Endothelial cell of umbilical vein (primary cell): ENCODE measurements at places on chromosomes 13 and 19. TPM values are rescaled to one million over a fixed set of nuclear protein-coding genes. Genes with fewer than 3 reads are reported as not detected.

DNA sequence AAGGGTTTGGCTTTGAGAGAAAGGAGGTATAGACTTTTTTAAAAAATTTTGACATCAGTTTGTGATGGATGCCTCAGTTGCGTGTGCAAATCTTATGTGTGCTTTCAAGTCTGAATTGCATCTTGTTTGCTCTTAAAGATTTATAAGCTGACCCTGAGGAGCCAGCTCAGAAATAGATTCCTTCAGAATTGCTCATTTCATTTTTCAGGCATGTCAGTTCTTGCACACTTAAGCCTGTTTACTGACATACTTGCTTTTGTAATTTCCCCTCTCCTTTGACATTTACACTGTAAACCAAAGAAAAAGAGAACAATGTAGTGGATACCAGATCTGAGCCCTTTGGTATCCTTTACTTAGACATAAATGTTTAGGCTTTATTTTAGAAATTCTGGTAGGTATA lies 87.6 kb downstream of the RNF17 start:
- no peaks in the 10 kb centered on the region for H3K4me1 ChIP-seq
- H3K4me3 ChIP-seq, result no peak overlapping the region
- H3K27me3 ChIP-seq, result no peaks in the 10 kb centered on the region
- no peak for DNase-seq
- H3K36me3 ChIP-seq, result no peaks in the 10 kb centered on the region

GRCh38 chr13:93736909-93737308 lies 510.3 kb downstream of the GPC6 start:
- no peak overlapping the region for H3K27ac ChIP-seq
- H3K4me1 ChIP-seq, result no peaks in the 10 kb centered on the region
- no peaks in the 10 kb centered on the region for H3K36me3 ChIP-seq
- no peak for DNase-seq
- no peaks in the 10 kb centered on the region for H3K27me3 ChIP-seq
- H3K4me3 ChIP-seq, result no peak overlapping the region

GRCh38 chr13:70580825-70581224 lies 472.6 kb upstream of the KLHL1 start:
- no peaks in the 10 kb centered on the region for H3K4me1 ChIP-seq
- no peak overlapping the region for H3K4me3 ChIP-seq
- no peak overlapping the region for H3K27ac ChIP-seq

- H3K27ac ChIP-seq, result no peak overlapping the region
- H3K27me3 ChIP-seq, result no peaks in the 10 kb centered on the region
- no peak for DNase-seq
- H3K4me1 ChIP-seq, result no peaks in the 10 kb centered on the region
- no peaks in the 10 kb centered on the region for H3K36me3 ChIP-seq
Measured at GRCh38 chr19:50465986-50466705, 10.2 kb upstream of the EMC10 start.

DNA sequence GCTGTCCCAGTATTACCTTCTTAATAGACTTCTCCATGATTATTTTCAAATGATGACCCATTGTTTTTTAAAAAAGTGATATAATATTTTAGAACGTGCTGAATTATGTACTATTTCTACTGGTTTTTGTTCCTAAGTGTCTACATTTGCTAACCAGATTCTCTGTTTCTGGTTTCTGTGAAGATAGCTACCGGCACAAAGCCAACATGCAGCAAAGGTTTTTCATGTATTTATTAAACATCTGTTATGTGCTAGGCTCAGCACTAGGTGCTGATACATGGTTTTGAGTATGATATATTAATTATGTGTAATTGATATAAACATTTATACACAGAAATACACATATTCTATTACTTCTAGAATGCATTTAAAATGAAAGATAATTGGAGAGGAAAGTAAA lies 1035.6 kb downstream of the PCDH17 start:
- no peak overlapping the region for H3K27ac ChIP-seq
- H3K4me1 ChIP-seq, result no peaks in the 10 kb centered on the region
- H3K36me3 ChIP-seq, result no peaks in the 10 kb centered on the region
- H3K27me3 ChIP-seq, result no peaks in the 10 kb centered on the region

The TMEM238 gene
- total RNA-seq, result 0.35 TPM in 1 of 2 replicates, not detected in the other

DNA sequence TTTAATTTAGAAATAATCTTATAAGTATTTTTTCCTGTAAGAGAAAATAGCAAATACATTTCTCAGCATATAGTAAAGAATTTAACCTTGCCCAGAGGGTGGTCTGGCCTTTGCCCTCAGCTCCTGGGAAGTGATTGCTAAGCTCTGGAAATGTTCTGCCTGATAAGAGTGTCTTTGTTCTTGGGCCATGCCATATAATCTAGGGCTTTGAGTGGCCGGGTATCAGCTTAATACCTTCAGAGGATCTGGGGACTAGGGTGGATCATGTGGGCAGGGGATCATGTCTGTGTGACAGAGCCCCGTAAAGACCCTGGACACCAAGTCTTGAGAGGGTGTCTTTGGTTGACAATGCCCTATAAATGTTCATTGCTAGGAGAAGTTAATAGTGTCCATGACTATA lies 1032.4 kb upstream of the MIR17HG start:
- no peaks in the 10 kb centered on the region for H3K4me1 ChIP-seq
- no peaks in the 10 kb centered on the region for H3K27me3 ChIP-seq
- no peaks in the 10 kb centered on the region for H3K36me3 ChIP-seq
- DNase-seq, result no peak

- DNase-seq, result peak; percentile 29
- H3K4me1 ChIP-seq, result peaks cover 68% of the 10 kb centered on the region
- no peaks in the 10 kb centered on the region for H3K27me3 ChIP-seq
Measured at GRCh38 chr13:101453784-101454201, 1.3 kb downstream of the ITGBL1 start.

The TMEM59L gene
- total RNA-seq, result 0.25 and 0.97 TPM in 2 replicates

The UFM1 gene
- total RNA-seq, result 41.0 and 51.5 TPM in 2 replicates

The ACTMAP gene
- 7.7 and 9.1 TPM in 2 replicates for total RNA-seq

GRCh38 chr19:4115818-4116385 lies 8.0 kb downstream of the MAP2K2 start:
- no peak overlapping the region for H3K27ac ChIP-seq
- no peak for DNase-seq
- no peaks in the 10 kb centered on the region for H3K27me3 ChIP-seq
- peaks cover 4% of the 10 kb centered on the region for H3K36me3 ChIP-seq
- no peaks in the 10 kb centered on the region for H3K4me1 ChIP-seq

GRCh38 chr13:113923376-113924063 lies 50.4 kb downstream of the C13orf46 start:
- no peak overlapping the region for H3K27ac ChIP-seq
- no peaks in the 10 kb centered on the region for H3K4me1 ChIP-seq
- no peaks in the 10 kb centered on the region for H3K36me3 ChIP-seq
- H3K27me3 ChIP-seq, result peaks cover 5% of the 10 kb centered on the region
- DNase-seq, result no peak
- H3K4me3 ChIP-seq, result no peak overlapping the region

The CGB1 gene
- total RNA-seq, result not detected in 2 replicates

DNA sequence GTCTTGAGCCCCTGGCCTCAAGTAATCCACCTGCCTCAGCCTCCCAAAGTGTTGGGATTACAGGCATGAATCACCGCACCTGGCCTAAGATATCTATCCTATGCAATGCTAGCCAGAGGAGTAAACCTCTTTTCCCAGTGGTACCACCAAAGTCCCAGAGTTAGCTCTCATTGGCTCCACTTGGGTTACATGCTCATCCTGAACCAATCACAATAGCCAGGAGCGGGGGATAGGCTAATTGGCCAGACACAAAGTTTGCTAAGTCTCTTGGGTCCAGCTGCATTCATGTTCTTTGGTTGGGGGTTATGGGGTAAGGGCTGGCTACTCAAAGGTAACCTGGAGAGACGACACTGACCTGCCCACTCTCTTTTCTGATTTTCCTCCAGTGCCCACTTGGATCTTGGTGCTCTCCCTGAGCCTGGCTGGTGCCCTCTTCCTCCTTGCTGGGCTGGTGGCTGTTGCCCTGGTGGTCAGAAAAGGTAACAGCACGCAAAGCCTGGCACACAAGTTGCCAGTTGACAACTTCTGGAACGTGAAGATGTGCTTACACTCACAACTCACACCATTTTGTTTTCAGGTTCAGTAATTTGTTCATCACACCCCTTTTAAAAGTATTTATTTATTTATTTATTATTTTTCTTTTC lies 7.8 kb downstream of the C19orf38 start:
- no peaks in the 10 kb centered on the region for H3K36me3 ChIP-seq
- no peak overlapping the region for H3K27ac ChIP-seq
- DNase-seq, result peak; percentile 17
- H3K27me3 ChIP-seq, result no peaks in the 10 kb centered on the region
- H3K4me3 ChIP-seq, result no peak overlapping the region

The SHC2 gene
- 4.2 and 7.5 TPM in 2 replicates for total RNA-seq

DNA sequence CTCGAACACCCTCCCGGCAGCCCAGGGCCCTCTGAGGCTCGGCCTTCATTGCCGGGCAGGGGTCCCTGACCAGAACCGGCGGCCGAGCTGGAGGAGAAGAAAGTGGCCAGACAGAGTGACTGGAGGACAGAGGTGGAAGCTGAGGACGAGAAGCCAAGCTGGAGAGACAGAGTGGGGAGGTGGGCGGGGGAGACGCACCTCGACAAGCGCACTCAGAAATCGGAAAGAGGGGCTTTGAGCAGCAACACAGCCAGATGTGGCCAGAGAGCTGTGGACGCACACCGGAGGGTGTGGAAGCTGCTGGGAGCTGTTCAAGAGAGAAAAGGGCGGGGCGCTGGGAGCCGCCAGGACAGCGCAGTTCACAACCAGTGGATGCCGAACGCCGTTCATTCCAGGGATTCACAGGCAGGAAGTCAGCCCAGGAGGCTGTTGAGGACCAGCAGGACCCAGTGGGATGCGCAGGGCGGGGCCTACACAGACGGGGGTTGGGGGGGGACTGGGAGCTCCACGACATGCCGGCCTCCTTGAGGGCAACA lies 28.2 kb upstream of the C13orf46 start:
- DNase-seq, result no peak
- no peaks in the 10 kb centered on the region for H3K27me3 ChIP-seq
- H3K4me3 ChIP-seq, result no peak overlapping the region
- H3K36me3 ChIP-seq, result peaks cover 3% of the 10 kb centered on the region
- peaks cover 18% of the 10 kb centered on the region for H3K4me1 ChIP-seq
- no peak overlapping the region for H3K27ac ChIP-seq

The TEX29 gene
- total RNA-seq, result not detected in 2 replicates

- peaks cover 2% of the 10 kb centered on the region for H3K27me3 ChIP-seq
- peaks cover 8% of the 10 kb centered on the region for H3K4me1 ChIP-seq
- no peaks in the 10 kb centered on the region for H3K36me3 ChIP-seq
- DNase-seq, result no peak
- no peak overlapping the region for H3K27ac ChIP-seq
Measured at GRCh38 chr19:6616011-6616410, 25.1 kb upstream of the CD70 start.

DNA sequence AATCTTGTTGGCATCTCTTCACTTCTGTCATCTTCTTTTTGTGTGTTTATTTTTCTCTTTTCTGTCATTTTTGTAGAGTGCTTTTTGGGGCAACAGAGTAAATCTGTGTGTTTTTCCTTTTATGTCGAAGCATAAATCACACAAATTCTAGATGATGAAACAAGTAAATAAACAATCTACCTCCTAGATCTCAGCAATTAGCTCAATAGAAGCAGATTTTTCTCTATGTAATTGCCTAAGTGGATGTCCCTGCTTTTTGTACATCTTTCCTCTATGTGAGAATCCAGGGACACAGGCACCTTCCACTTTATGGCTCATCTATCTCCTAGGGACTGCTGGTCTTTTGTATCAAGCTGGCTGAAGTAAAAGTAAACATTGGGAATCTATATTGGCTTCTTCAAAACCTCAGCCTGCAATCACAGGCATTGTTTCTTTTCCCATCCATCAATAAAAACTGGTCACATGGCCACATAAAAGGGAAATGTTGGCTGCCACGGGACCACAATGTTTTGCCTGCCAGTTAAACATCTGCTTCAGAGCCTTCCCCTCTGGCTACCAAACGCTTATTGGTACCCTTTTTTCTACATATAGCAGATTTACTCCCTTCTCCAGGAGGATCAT lies 323.8 kb downstream of the LMO7 start:
- no peak overlapping the region for H3K27ac ChIP-seq
- no peaks in the 10 kb centered on the region for H3K4me1 ChIP-seq
- no peak overlapping the region for H3K4me3 ChIP-seq
- DNase-seq, result no peak

- no peak for DNase-seq
- H3K4me1 ChIP-seq, result no peaks in the 10 kb centered on the region
- no peaks in the 10 kb centered on the region for H3K36me3 ChIP-seq
- H3K27ac ChIP-seq, result no peak overlapping the region
- H3K4me3 ChIP-seq, result no peak overlapping the region
- no peaks in the 10 kb centered on the region for H3K27me3 ChIP-seq
Measured at GRCh38 chr19:31132753-31133110, 216.5 kb downstream of the TSHZ3 start.

The MRPL54 gene
- 67.5 and 76.3 TPM in 2 replicates for total RNA-seq

DNA sequence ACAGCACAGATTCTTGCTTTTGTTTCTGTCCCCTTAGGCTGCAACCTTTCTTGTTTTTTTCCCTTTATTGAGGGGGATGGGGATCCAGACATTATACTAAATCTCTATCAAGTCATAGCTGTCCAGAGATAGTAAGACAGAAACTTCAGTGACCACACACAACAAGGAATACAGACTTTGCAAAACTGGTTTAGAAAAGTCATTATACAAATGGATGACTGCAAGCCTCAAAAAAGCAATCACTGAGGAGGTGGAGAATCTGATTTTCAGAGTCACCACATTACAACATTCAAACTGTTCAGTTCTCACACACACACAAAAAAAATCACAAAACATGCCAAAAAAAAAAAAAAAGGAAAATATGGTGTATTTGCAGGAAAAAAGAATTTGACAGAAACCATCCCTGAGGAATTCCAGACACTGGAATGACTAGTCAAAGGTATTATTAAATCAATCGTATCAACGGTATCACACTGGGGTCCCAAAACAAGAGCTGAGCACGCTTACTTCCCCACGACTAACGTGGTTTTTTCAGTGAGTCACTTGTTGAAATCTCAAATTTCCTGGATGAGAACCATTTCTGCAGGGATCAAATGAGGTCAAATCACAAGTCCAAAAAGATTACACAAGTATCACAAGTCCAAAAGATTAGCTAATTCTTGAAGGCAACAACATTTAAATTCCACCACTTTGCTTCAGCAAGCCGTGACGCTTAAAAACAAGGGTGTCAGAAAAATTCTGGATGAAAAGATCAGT lies 41.2 kb downstream of the USP12 start:
- peaks cover 26% of the 10 kb centered on the region for H3K4me1 ChIP-seq
- no peaks in the 10 kb centered on the region for H3K36me3 ChIP-seq
- DNase-seq, result no peak
- no peaks in the 10 kb centered on the region for H3K27me3 ChIP-seq
- H3K27ac ChIP-seq, result no peak overlapping the region
